ENCODE measurements at places on chromosomes 13 and 19. TPM values are rescaled to one million over a fixed set of nuclear protein-coding genes. Genes with fewer than 3 reads are reported as not detected.

DNA sequence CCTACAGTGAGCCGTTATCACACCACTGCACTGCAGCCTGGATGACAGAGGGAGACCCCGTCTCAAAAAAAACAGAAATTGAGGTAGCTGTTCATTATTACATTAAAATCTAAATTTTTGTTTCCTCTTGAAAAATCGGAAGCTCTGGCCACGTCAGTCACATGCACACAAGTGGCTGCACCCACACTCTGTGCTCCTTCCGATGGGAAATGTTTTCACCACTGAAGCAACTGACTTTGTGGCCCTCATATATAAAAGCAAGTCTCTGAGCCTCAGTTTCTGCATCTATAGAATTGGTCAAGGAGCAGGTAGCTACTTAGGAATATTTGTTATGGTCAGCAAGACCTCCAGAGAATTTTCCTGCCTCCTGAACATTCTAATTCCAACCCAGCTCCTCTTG, 4.5 kb downstream of the LRRC25 start:
- no peak for DNase-seq

- peak; percentile 24 for DNase-seq
Measured at GRCh38 chr19:30784850-30785457, 412.8 kb downstream of the ZNF536 start.

DNA sequence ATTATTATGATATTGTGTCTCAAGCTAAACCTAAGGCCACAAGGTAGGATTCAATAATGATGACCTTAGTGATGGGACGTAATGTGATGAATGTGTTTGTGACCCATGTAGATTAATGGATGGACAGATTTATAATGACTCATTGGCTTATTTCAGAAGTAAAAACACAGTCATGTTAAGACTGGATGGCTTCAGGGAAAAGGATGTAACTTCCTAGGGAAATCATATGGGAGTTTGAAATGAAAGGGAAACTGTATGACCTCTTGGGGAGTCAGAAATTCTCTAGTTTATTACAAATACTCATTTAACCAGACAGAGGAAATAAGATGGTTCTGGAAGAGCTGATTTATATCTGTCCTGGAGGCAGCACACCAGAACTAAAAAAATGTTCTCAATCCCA, 2.9 kb downstream of the EDNRB start:
- DNase-seq = no peak

GRCh38 chr19:35126624-35126959, 8.3 kb downstream of the LGI4 start:
- no peak for DNase-seq

- DNase-seq = no peak
Measured at GRCh38 chr13:39552246-39552645, 50.7 kb downstream of the LHFPL6 start.

GRCh38 chr13:74647211-74647610, 513.0 kb upstream of the KLF12 start:
- no peak for DNase-seq

DNA sequence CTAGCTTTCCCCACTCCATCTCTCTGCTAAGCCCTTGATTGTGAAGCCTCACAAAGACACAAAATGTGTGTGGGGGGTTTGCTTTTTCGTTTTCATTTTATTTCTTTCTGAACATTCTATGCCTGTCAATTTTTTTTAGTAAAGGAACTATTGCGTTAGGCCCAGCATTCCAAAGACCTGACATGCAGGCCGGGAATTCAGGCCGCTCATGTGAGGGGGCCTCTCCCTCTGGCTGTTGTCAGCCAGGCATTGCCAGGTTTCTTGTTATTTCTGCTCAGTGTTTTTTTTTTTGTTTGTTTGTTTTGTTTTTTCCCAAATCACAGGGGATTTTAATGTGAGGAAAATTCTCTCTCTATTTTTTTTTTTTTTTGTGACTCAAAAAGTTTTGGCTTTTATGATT, 10.3 kb upstream of the MEDAG start:
- peak; percentile 67 for DNase-seq

- DNase-seq = no peak
Measured at GRCh38 chr13:106117035-106117434, 418.4 kb downstream of the EFNB2 start.

PPP5C gene
- 77.3 TPM for total RNA-seq

RDH8 gene
- not detected for total RNA-seq

- DNase-seq = no peak
Measured at GRCh38 chr13:28474491-28475134, 20.3 kb downstream of the FLT1 start.

DNA sequence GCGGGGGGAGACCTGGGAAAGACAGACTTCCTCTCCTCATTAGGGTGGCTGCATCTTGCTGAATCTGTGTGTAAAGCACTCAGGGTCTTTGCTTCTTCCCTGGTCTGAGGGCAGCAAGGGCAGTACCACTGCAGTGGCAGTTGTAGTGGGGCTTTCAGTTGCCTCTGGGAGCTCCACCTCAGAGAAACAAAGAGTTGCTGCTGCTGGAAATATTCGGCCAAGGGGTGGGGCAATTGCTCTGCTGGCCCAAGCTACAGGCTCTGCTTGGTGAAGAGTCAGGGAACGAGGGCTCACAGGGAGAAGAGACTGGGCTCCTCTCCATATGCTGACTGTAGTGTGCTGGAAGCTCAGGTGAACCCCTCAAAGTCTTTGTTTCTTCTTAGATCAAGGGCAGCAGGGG, 52.5 kb downstream of the POSTN start:
- DNase-seq = no peak

GRCh38 chr13:101406791-101407190, 9.5 kb downstream of the NALCN start:
- DNase-seq = no peak

- peak; percentile 76 for DNase-seq
Measured at GRCh38 chr13:111216166-111216960, 101.3 kb downstream of the ARHGEF7 start.

GRCh38 chr19:13149628-13150186, 468 bp downstream of the STX10 start:
- no peak for DNase-seq

DNA sequence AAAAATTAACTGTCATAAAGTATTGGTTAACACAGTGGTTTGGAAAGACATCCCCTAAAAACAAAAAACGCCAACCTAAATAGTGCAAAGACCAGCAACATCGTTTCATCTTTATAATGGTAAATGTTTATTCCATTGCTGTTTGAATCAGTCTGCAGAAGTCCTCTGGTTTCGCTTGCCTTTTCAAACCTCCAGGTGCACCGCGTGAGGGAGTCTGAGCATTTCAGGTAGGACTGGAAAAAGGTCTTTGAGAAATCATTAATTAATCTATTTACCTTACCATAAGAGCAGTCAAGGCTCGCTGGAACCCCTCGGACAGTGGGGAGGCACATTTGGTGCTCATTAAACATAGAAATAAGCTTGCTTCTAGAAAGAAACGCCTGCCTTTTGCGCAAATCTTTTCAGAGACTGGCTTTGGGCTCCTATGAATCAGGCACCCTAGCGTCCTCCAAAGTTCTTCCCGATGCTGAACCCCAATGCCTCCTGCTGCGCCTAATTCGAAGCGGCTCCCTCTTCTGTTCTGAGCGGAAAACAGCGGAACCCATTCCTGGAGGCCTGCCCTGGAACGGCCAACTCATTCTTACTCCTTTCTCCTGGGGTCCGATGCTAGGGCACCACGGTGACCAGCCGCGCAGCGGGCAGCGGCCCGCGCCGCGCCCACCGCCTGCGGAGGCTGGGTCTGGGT, 951 bp upstream of the MTUS2 start:
- peak; percentile 2 for DNase-seq

Data from SJSA1 (cell line).